ENCODE measurements at places on chromosomes 1 and 21. TPM values are rescaled to one million over a fixed set of nuclear protein-coding genes. Genes with fewer than 3 reads are reported as not detected.

DNA sequence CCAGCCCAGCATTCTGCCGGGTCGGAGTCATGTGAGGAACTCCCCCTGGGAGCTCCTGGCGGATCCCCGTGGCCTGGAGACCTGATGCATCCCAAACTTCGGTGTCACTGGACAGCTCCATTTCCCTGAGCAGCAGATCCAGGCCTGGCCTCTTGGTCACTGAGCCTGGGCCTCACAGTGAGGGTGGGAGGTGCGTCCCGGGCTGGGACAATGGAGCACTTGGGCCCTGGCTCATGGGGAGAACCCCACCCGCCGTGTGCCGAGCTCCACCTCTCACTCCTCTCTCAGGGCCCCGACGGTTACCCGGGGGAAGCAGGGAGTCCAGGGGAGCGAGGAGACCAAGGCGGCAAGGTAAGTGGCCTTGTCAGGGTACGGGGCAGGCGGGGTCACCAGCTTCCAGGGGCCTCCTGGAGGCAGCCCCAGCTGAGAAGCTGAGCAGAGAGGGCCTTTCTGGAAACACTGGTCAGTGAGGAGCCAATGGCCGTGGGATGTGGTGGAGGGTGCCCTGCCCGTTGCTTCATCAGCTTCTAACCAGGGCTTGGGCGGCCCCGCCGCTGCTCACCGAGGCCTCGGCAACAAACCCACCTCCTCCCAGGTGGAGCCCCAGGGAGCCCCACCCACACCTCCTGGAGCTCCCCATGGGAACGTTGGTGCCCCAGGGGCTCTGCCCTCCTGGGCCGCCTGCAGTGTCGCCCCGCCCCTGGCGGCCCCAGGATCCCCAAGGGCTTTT, 19.8 kb downstream of the COL6A2 start:
- H3K27ac ChIP-seq: no peak overlapping the region
- no peaks in the 10 kb centered on the region for H3K36me3 ChIP-seq
- H3K27me3 ChIP-seq: no peaks in the 10 kb centered on the region
- no peak overlapping the region for H3K4me3 ChIP-seq
- no peaks in the 10 kb centered on the region for H3K4me1 ChIP-seq

DNA sequence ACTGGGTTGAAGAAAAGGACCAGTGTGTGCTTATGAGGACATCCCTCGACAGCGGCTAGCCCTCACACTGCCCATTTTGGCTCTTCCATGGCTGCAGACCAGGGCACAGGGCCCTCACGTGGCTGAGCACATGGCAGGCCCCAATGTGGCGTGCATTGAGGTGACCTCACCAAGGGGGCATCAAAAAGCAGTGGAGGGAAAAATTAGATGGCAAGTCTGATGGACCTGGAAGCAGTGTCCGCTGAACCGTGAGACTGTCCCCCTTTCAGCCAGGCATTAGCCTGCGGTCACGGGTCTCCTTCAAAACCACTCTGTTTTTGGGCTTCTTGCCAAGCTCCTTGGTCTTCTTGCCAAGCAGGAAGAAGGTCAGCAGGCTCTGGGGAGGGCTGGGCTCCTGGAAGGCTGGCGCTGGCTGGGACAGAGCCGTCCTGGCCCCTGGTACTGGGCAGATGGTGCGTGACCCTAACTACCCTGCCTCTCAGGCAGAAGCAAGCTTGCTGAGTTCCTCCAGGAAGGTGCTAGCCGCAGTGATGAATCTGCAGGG, 30.8 kb downstream of the TRIM67 start:
- H3K4me3 ChIP-seq: no peak overlapping the region
- H3K36me3 ChIP-seq: no peaks in the 10 kb centered on the region
- H3K27me3 ChIP-seq: no peaks in the 10 kb centered on the region
- peaks cover 18% of the 10 kb centered on the region for H3K4me1 ChIP-seq
- no peak overlapping the region for H3K27ac ChIP-seq

DNA sequence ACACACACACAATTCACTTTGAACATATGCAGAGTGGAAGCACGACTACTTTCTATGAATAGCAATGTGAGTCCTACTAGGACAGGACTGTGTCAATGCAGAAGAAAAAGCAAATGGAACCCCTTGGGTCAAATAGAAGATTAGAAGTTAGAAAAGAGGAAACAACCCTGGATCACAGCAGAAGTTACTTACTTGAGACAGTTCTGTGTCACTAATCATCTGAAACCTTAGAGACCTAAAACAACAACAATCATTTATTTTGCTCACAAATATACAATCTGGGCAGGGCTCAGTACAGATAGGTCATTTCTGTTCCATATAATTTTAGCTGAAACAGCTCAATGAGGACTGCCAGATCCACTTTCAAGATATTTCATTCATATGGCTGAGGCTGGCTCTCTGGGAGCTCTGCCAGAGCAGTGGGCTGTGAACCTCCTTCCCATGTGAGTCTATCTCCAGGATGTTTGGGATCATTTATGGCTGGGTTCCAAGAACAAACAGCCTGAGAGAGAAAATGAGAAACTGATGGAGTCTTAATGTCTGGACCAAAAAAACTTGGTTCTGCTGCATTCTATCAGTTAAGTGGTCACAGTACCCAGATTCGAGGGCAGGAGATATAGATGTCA, 42.5 kb upstream of the IL10 start:
- no peak for DNase-seq
- H3K36me3 ChIP-seq: no peaks in the 10 kb centered on the region

DNA sequence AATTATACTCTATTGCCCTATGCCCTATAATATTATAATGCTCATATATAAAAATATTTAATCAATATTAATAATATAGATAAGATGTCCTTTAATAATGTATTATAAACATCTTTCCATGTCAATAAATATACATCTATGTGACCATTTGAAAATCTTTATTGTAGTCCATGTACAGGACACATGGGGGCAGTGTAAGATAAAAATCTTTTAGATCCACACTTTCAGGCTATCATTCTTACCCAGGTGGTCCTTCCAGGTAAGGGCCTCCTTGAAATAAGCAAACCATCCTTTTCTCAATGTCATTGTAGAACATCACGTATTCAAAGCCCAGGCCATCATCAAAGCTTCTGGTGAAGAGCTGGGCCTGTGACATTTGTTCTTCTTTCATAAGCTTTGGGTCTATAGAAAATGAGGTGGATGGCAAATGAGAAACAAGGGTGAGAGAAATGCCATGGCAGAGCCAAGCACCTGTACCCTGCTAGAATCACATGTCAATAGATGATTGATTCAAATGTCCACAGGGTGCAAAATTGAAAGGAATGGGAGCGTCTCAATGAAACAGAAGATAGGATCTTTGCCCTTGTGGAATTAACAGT, 20.2 kb downstream of the THEM4 start:
- H3K4me1 ChIP-seq: no peaks in the 10 kb centered on the region
- no peak overlapping the region for H3K4me3 ChIP-seq
- no peaks in the 10 kb centered on the region for H3K27me3 ChIP-seq
- DNase-seq: peak; percentile 7
- no peaks in the 10 kb centered on the region for H3K36me3 ChIP-seq
- no peak overlapping the region for H3K27ac ChIP-seq

DNA sequence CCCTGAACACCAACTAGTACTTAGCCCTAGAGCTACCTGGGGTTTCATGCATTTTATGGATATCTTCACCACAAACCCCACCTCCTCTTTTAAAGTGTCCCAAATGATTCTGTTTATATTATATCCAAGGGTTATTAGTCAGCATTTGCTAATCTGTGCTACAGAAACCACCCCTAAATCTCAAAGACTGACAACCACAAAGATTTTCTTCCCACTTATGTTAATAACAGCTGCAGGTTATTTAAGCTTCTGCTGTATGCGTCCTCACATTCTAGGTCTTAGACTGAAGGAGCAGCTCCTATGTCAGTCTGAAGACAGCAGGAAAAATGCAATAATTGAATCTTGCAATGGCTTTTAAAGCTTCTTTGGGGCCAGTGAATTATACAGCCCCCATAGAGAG, 11.2 kb upstream of the PHC2 start:
- DNase-seq: no peak
- no peak overlapping the region for H3K4me3 ChIP-seq
- H3K36me3 ChIP-seq: no peaks in the 10 kb centered on the region
- H3K4me1 ChIP-seq: peaks cover 7% of the 10 kb centered on the region
- no peaks in the 10 kb centered on the region for H3K27me3 ChIP-seq
- H3K27ac ChIP-seq: no peak overlapping the region

- H3K27ac ChIP-seq: no peak overlapping the region
- H3K4me3 ChIP-seq: no peak overlapping the region
- no peaks in the 10 kb centered on the region for H3K4me1 ChIP-seq
These were observed 34.0 kb downstream of the ATP1A1 start for GRCh38 chr1:116407033-116407432.

- H3K27me3 ChIP-seq: no peaks in the 10 kb centered on the region
- no peak overlapping the region for H3K27ac ChIP-seq
- no peaks in the 10 kb centered on the region for H3K4me1 ChIP-seq
- no peak for DNase-seq
- H3K4me3 ChIP-seq: no peak overlapping the region
- H3K36me3 ChIP-seq: no peaks in the 10 kb centered on the region
These were observed 106.7 kb downstream of the CNIH3 start for GRCh38 chr1:224722838-224723237.

Gene AK5
- 1.5 TPM for total RNA-seq

- no peak for DNase-seq
- no peak overlapping the region for H3K27ac ChIP-seq
- H3K27me3 ChIP-seq: no peaks in the 10 kb centered on the region
- no peaks in the 10 kb centered on the region for H3K36me3 ChIP-seq
These were observed 39.9 kb downstream of the IL6R start for GRCh38 chr1:154445040-154445472.

DNA sequence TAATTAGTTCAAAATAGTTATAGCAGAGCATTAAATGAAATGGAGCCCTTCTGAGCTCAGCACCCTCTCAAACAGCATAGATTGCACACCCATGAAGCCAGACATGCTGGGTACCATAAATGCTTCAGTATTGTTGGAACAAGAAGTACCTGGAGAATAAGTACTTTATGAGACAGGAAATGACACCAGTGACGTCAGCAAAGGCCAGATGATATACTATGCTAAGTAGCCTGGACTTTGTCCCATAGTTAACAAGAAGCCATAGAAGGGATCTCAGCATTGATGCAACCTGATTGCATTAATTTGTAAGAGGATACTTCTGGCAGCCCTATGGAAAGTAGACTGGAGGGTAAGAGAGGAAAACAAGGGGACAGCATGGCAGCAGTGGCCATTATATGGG, 16.3 kb upstream of the GADD45A start:
- H3K4me1 ChIP-seq: no peaks in the 10 kb centered on the region
- no peaks in the 10 kb centered on the region for H3K36me3 ChIP-seq
- DNase-seq: no peak

Gene MYOM3
- total RNA-seq: not detected

Gene IRF6
- 0.34 TPM for total RNA-seq

Gene TRAF3IP3
- not detected for total RNA-seq

DNA sequence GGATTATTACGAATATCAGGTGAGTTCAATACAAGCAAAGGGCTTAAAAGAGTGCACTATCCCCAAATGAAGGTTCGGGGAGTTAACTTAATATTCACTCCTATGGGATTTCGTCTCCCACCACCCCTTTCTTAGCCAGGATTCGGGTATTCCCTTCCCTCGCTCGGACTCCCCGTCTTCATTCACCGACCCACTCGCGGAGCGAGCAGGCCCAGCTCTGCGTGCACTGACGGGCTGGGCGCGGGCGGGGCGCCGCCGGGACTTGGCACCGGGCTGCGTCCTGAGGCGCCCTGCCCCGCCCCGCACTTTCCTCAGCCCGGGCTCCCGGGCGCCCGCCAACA, 7.7 kb upstream of the MPZL1 start:
- peak overlapping the region; percentile 99 for H3K4me3 ChIP-seq
- peaks cover 17% of the 10 kb centered on the region for H3K27me3 ChIP-seq
- no peak for DNase-seq
- no peak overlapping the region for H3K27ac ChIP-seq
- H3K4me1 ChIP-seq: peaks cover 12% of the 10 kb centered on the region

Gene LCE2D
- total RNA-seq: not detected

GRCh38 chr1:181525104-181525721, 41.9 kb downstream of the CACNA1E start:
- no peak overlapping the region for H3K27ac ChIP-seq
- no peak overlapping the region for H3K4me3 ChIP-seq
- H3K4me1 ChIP-seq: peaks cover 8% of the 10 kb centered on the region
- no peaks in the 10 kb centered on the region for H3K36me3 ChIP-seq
- H3K27me3 ChIP-seq: no peaks in the 10 kb centered on the region

Gene NCAM2
- total RNA-seq: 0.40 TPM

- H3K4me1 ChIP-seq: peaks cover 6% of the 10 kb centered on the region
- H3K4me3 ChIP-seq: no peak overlapping the region
- DNase-seq: no peak
- no peaks in the 10 kb centered on the region for H3K36me3 ChIP-seq
- H3K27me3 ChIP-seq: no peaks in the 10 kb centered on the region
- no peak overlapping the region for H3K27ac ChIP-seq
These were observed 420.7 kb upstream of the USP24 start for GRCh38 chr1:55635856-55636255.

DNA sequence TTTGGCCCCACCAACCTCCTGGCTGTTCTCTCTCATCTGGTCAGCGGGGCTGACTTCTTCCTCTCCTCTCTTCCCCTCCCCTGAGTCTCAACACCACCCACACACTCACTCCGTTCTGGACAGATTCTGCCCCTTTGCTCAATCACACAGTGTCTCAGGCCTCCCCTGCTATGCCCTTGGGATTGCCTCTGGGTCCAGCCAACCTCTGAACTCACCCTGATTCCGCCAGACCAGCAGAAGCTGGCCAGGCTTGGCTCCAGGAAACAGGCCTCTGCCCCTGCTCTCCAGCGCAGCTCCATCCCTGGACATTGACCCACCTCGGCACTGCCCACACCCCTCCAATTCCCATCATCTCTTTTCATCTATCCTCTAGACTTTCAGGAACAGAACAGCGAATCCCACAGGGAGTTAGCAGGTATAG, 22.1 kb downstream of the AHDC1 start:
- no peak overlapping the region for H3K27ac ChIP-seq
- H3K36me3 ChIP-seq: no peaks in the 10 kb centered on the region
- no peaks in the 10 kb centered on the region for H3K27me3 ChIP-seq
- no peak overlapping the region for H3K4me3 ChIP-seq
- H3K4me1 ChIP-seq: peaks cover 25% of the 10 kb centered on the region
- no peak for DNase-seq

- no peak overlapping the region for H3K4me3 ChIP-seq
- DNase-seq: no peak
- no peaks in the 10 kb centered on the region for H3K27me3 ChIP-seq
- H3K27ac ChIP-seq: no peak overlapping the region
These were observed 491.6 kb upstream of the C1orf87 start for GRCh38 chr1:60564916-60565750.

GRCh38 chr1:226558036-226558650, 9.6 kb downstream of the STUM start:
- H3K27me3 ChIP-seq: peaks cover 33% of the 10 kb centered on the region
- DNase-seq: no peak
- no peaks in the 10 kb centered on the region for H3K36me3 ChIP-seq
- H3K4me3 ChIP-seq: no peak overlapping the region
- H3K4me1 ChIP-seq: no peaks in the 10 kb centered on the region
- H3K27ac ChIP-seq: no peak overlapping the region

Gene NKAIN1
- total RNA-seq: 14.5 TPM

GRCh38 chr1:213728593-213729536, 258.9 kb upstream of the PROX1 start:
- H3K27ac ChIP-seq: no peak overlapping the region
- H3K4me1 ChIP-seq: no peaks in the 10 kb centered on the region
- no peaks in the 10 kb centered on the region for H3K27me3 ChIP-seq
- H3K4me3 ChIP-seq: no peak overlapping the region

GRCh38 chr1:83131692-83131955, 867.3 kb downstream of the TTLL7 start:
- DNase-seq: no peak
- no peak overlapping the region for H3K27ac ChIP-seq
- no peaks in the 10 kb centered on the region for H3K36me3 ChIP-seq
- H3K4me3 ChIP-seq: no peak overlapping the region
- H3K27me3 ChIP-seq: no peaks in the 10 kb centered on the region
